GM23338 (cell line): ENCODE measurements at places on chromosomes 7 and 10.

- DNase-seq: no peak
Measured at GRCh38 chr7:146701166-146701565, 584.6 kb downstream of the CNTNAP2 start.

DNA sequence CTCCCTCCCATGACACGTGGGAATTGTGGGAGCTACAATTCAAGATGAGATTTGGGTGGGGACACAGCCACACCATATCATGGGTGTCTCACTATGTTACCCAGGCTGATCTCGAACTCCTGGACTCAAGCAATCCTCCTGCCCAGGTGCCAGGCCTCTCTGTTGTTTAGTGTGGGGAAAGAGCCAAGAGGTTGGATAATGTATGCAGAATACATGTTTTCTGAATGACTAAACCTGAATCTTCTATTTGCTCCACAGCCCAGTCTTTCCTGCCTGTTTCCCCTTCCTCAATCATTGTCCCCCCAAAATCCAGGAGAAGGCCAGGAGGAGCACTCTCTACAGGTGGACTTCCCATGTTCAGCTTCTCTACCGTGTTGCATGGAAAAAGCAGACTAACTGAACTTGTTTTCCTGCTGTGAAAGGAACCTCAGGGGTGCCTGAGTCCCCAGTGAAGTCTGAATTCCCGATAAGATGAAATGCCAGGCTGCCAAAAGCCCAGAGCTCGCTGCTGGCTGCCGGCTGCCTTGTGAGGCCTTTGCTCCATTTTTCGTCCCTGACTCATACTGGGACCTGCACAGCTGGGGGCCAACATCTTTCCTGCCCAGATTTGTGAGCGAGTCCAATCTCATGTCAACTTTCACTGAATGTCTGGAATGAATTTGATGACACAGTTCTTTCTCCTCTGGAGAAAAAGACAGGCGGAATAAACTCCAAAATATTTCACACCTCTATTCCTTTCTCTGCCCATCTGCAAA is 588.0 kb downstream of the CALN1 start:
- peak; percentile 13 for DNase-seq

DNA sequence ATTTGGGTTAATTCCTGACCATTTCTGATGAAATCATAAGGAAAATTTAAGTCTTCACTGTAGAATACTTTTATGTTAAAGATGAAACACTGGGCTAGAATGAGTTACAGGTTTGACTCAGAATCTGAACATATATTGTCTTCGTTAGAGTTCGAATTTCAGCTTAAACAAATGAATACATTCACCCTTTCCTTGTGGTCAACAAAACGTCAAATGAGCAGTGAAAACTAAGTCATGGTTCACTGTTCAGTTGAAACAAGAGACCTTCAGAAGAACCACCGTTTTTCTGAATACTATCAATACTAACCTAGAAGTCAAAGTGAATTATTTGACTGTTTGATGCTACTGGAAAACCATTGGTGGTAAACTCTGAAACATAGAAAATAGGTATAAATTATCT is 235.2 kb upstream of the ZWINT start:
- no peak for DNase-seq

GRCh38 chr10:34698979-34699378 is 116.1 kb downstream of the PARD3 start:
- no peak for DNase-seq

GRCh38 chr10:132429281-132430230 is 32.6 kb downstream of the PWWP2B start:
- no peak for DNase-seq

- DNase-seq: no peak
Measured at GRCh38 chr10:98253499-98253898, 14.5 kb downstream of the LOXL4 start.

- DNase-seq: no peak
Measured at GRCh38 chr10:50025627-50026026, 37.4 kb downstream of the AGAP6 start.

GRCh38 chr7:87627634-87627994 is 584 bp upstream of the RUNDC3B start:
- peak; percentile 51 for DNase-seq

DNA sequence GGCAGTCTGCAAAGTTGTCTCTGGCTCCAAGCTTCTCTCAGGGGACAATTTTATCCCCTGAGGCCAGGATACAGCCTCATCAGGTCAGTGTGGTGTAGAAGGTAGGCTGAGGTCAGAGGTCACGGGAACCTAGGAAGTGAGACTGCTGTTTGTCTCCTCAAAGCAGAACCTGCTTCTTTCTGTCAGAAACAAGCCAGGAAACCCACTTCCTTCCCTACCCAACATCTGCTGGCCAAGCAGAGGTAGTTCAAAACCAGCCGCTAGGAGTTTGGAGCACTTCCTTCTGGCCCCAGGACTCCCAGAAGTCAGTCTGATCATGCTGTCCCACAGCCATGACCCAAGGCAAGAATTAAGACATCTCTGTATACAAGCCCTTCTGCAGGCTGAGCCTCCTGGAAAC is 12.2 kb downstream of the CLRN3 start:
- no peak for DNase-seq

DNA sequence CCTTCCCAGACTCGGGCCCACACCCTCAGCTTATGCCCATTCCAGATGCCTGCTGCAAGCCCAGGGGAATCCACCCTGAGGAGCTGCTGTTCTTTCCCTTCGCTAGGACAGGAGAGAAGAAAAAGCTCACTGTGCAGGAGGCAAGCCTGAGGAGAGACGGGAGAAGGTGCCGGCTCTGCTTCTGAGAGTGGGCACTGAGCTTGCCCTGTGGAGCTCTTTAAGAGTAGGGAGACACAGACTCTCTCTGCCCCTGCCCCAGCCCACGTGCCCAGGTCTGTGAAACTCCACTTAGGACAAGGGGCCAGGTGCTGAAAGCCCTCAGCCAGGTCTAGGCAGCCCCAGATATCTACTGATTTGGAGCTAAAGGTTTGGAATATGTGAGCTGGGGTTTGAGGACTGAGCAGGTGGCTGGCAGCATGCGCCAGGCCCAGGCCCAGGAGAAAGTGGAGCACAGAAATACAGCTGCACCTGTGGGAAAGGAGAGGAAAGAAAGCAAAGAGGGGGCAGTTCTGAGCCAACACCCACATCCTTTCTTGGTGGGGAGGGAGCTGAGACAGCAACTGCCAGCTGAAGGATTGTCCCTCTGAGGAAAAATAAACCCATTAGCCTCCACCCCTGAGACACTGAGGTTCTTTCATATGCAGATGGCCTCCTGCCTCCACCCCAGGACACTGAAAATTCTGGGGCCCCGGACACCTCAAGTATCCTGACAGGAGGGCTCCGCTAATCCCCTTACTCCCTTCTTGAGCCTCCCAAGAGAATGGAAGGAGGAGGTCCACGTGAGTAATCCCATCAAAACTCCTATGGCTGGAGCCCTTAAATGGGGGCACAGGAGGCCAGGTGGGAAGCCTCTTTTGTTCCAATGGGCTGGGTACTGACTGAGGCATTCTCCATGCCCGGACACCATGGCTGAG is 7.3 kb downstream of the POLL start:
- DNase-seq: no peak

GRCh38 chr10:118873738-118874105 is 119.0 kb upstream of the CACUL1 start:
- no peak for DNase-seq

DNA sequence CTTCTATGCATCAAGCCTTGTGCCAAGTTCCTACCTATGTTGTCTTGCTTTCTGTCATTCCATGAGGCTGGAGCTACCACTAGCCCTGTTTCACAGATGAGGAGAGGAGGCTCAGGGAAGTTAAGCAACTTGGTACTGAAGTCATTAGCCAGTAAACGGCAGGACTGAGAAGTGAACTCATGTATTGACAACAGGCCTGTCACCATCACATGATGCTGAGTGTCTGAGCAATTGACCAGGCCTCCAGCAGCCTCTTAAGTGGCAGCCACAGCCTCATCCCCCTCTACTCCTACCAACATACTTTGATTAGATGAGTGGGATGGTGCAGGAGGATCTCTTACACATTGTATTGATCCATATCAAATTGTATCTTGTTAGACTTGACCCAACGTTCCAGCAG is 317.6 kb downstream of the GRID1 start:
- no peak for DNase-seq
